Fibroblast of skin of back (primary cell): ENCODE measurements at places on chromosomes 5 and 9.

GRCh38 chr9:17656889-17657288, 78.0 kb downstream of the SH3GL2 start:
- DNase-seq, result no peak

DNA sequence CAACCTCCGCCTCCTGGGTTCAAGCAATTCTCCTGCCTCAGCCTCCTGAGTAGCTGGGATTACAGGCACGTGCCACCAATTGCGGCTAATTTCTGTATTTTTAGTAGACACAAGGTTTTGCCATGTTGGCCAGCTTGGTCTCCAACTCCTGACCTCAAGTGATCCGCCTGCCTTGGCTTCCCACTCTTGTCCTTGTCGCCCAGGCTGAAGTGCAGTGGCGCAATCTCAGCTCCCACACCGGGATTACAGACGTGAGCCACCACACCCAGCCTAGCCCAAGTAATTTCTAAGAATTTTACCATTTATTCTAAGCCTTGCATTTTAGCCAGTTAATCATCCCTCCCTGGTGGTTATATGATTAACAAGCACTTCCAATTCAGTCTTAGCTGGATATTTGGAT, 11.0 kb downstream of the NAIP start:
- DNase-seq, result no peak

GRCh38 chr9:3857673-3858072, 331.9 kb upstream of the RFX3 start:
- peak; percentile 67 for DNase-seq

- DNase-seq, result no peak
Measured at GRCh38 chr9:4486176-4486575, 4.1 kb upstream of the SLC1A1 start.

GRCh38 chr9:129280236-129280622, 102.2 kb upstream of the IER5L start:
- DNase-seq, result no peak

DNA sequence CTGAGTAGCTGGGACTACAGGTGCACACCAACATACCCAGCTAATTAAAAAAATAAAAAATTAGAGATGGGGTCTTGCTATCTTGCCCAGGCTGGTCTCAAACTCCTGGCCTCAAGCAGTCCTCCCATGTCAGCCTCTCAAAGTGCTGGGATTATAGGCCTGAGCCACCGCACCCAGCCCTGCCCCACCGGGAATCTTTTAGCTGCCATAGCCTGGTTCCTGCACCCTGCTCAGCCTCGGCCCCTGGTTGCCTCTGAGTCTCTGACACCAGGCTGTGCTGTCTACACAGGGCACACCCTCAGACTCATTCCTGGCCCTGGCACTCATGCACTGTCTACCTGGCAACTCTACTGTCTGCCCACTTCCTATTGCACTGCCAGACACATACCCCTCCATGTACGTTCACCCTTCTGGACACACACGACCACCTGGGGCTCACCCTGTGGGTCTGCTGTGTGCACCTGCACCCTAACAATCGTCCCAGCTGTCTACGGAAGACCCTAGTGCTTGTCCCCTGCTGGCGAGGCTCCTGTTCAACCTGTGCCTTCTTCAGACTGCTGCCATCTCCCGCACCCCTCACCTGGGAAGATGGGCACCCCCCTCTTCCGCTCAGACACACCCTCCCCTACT, 1.4 kb downstream of the PROP1 start:
- no peak for DNase-seq

DNA sequence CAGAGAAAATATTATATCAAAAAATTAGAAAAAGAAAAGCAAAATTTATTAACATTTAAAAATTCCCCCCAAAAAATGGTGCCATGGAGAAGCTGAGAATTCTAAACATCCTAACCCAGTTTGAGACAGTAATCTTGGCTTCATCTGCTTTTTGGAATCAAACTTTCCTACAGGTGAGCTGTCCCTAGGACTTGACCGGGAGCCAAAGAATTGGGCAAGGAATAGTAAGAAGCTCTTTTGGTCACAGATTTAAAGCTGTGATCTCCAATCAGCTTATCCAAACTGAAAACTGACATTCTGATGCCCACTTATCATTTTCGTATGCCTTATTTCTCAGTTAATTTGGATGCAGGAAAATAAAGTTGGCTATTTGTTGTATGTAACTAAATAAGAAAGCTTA, 457.3 kb upstream of the DMAC1 start:
- no peak for DNase-seq

- no peak for DNase-seq
Measured at GRCh38 chr5:67035098-67035740, 161.4 kb downstream of the CD180 start.

DNA sequence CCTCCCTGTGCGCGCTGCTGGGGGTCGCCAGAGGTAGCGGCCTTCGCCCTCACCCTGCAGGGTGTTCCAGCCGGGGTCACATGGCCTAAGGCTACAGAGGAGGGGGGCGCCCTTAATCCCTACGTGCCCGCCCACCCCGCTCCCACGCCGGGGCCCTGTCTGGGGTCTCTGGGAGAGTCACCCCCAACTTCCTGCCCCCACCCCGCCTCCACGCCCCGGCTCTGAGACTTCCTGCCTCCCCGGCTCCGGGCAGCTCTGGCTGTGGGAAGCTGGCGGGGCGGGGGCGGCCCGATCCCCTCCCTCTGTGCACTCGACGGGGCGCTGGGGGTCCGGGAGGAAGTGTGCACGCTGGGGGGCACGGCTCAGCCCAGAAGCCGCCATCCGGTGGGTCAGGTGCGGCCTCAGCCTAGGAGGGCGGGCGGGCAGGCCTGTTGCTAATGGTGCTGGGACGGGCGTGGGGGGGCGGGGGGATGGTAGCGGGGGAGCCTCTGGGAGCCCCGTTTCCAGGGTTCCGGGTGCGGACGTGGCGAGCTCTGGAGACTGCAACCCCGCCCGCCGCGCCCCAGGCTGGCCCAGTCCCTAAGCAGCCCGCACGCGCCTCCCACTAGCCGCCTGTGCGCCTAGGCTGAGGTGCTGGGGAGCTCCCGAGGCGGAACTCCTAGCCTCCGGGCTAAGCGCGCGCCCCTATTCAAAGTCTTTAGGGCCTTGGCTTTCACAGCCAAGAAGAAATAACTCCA, 61.6 kb downstream of the CXXC5 start:
- DNase-seq, result peak; percentile 53

DNA sequence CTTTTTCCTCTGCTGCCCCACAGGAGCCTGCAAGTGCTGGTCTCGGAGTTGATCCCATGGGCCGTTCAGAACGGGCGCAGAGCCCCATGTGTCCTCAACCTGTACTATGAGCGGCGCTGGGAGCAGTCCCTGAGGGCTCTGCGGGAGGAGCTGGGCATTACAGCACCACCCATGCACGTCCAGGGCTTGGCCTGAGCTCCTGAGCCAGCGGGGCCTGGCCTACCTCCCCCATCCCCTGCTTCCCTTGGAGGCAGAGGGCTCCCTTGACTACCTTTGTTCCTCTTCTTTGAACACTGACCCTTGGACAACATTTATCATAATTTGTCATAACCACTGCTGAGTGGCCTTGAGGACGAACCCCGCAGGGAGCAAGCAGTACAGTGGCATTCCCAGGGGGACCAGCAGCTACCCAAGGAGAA, 6.9 kb upstream of the SLC27A4 start:
- no peak for DNase-seq

- peak; percentile 78 for DNase-seq
Measured at GRCh38 chr5:130541617-130542221, 623.3 kb downstream of the HINT1 start.

DNA sequence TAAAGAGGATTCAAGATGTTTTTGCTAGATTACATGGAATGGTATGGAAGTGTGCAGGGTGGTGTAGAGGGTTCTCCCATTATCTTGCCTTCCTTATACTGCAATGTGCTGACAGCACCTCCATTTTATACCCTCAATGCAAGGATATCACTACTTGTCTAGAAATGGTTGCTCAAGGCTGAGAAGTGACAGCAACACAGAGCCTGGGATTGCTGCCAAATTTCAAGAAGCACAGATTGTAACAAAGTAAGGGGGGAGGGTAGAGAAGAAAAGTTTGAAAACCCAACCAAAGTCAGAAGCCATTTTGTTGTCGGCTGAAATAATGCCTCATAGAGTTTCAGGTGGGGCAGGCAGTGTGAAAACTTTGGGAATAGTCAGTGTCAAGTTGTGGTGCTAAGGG, 29.8 kb downstream of the PCDHAC2 start:
- no peak for DNase-seq
